GM23248 (cell line): ENCODE measurements at places on chromosomes 2 and 18. TPM values are rescaled to one million over a fixed set of nuclear protein-coding genes. Genes with fewer than 3 reads are reported as not detected.

GRCh38 chr2:25405611-25406295, 64.0 kb upstream of the DNMT3A start:
- no peak overlapping the region for H3K4me3 ChIP-seq
- DNase-seq: no peak
- no peaks in the 10 kb centered on the region for H3K27me3 ChIP-seq
- no peak overlapping the region for H3K27ac ChIP-seq
- no peaks in the 10 kb centered on the region for H3K4me1 ChIP-seq
- no peaks in the 10 kb centered on the region for H3K36me3 ChIP-seq

DNA sequence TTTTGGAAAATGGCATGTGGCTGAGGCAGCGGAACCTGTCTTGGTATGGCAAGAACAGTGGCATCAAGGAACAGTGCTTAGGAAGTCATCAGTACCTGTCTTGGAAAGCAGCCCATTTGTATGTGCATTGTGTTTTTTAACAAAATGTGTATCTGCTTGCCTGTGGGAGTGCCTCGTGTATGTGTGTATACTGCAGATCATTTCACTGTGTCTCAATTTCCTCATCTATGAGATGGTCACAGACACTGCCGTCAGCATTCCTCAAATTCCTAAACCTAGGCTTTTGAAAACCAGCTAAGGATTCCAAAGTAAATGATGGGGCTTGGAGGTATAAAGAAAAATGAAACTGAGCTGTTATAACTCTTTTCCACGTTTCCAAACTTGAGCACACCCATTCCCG, 441.3 kb downstream of the RND3 start:
- no peaks in the 10 kb centered on the region for H3K36me3 ChIP-seq
- H3K4me3 ChIP-seq: peak overlapping the region; percentile 72
- no peaks in the 10 kb centered on the region for H3K27me3 ChIP-seq
- H3K27ac ChIP-seq: peak overlapping the region; percentile 51
- DNase-seq: peak; percentile 60

DNA sequence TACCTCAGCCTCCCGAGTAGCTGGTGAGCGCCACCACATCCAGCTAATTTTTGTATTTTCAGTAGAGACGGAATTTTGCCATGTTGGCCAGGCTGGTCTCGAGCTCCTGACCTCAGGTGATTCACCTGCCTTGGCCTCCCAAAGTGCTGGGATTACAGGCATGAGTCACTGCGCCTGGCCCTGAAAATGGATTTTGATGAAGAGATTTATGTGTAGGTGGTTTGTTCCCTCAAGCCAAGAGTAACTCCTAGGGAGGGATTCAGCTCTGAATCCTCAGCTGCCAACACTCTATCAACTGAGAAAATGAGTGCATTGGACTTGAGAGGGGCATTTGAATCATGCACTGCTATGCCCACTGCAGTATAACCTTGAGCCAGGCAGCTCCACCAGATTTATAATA, 17.5 kb upstream of the LIPG start:
- H3K27ac ChIP-seq: no peak overlapping the region
- H3K4me3 ChIP-seq: no peak overlapping the region
- peaks cover 13% of the 10 kb centered on the region for H3K4me1 ChIP-seq
- H3K27me3 ChIP-seq: 0 out of 2 replicates have a peak, but pooled peaks cover 3% of the 10 kb centered on the region
- H3K36me3 ChIP-seq: no peaks in the 10 kb centered on the region
- DNase-seq: no peak

DNA sequence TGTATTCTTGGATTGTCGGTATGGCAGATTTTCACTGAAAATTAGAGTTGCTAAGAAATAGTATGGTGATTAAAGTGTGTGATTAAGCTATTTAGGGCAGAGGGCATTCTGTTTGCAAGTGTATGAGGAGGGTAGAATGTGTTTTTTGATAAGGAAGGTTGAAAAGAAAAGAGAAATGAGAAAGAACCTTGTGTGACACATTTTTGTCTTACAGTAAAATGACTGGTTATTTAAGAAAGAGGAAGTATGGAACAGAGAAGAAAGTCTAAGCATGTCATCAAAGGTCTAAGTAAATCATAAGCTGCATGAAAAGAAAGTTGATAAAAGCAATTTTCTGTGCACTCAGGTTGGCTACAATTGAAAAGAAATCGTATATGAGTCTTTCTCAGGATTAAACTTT, 5.2 kb upstream of the RSAD2 start:
- H3K36me3 ChIP-seq: no peaks in the 10 kb centered on the region
- H3K27ac ChIP-seq: no peak overlapping the region
- DNase-seq: no peak
- no peak overlapping the region for H3K4me3 ChIP-seq
- H3K4me1 ChIP-seq: no peaks in the 10 kb centered on the region

DNA sequence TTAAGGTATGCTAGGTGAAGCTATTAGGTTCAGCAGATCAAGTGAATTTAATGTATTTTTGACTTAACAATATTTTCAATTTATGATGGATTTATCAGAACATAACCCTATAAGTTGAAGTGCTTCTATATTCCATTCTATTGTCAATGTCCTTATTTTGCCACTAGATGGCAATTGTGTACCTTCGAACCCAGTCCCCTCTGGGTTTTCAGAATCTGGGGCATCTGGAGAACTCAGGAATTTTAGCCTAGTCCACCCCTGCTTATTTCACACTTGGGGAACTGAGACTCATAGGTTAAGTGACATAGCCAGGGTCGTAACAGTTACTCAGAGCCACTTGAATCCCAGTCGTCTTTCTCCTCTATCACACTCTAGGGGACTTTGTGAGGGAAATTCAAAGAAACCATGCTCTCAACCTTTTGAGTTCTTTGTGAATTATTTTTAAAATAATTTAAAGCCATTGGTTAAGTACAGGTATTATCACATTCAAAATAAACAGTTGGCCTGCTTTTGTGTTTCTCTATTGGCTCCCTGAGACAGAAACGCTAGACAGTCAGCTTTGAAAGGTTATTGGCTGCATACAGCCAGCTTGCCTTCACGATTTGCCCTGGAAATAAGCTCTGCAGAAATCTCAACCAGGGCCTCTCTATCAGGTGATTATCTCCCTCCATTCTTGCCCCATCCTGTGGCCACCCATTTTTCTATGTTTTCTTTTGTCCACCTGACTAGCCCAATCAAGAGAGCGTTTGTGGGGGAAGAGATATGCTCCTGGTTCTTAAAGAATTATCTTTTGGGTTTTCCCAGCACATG, 145.0 kb downstream of the TTC27 start:
- no peak overlapping the region for H3K27ac ChIP-seq
- H3K4me1 ChIP-seq: no peaks in the 10 kb centered on the region
- no peaks in the 10 kb centered on the region for H3K27me3 ChIP-seq
- peak; percentile 72 for DNase-seq
- H3K36me3 ChIP-seq: no peaks in the 10 kb centered on the region

DNA sequence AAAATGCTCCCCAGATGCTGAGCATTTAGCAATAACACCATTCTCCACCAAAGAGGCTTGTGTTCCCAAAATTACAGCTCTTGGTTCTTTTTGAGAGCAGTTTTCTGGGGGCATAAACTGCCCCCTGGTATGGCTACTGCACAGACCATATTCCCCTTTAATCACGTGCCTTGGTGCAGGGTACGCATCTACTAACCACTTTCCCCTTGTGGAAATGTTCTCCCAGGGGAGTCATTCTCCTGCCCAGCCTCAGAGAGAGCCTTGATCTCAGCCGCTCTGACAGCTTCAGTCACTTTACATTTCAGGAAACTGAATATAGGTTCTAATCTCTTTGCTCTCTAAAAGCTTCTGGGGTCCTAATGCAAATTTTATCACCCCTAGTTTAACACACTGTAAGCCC, 44.7 kb upstream of the EML6 start:
- H3K27me3 ChIP-seq: no peaks in the 10 kb centered on the region
- peaks cover 25% of the 10 kb centered on the region for H3K4me1 ChIP-seq
- no peak for DNase-seq

GRCh38 chr2:36819095-36819711, 122.7 kb downstream of the VIT start:
- H3K4me1 ChIP-seq: no peaks in the 10 kb centered on the region
- DNase-seq: no peak
- H3K36me3 ChIP-seq: no peaks in the 10 kb centered on the region
- H3K27ac ChIP-seq: no peak overlapping the region
- 0 out of 2 replicates have a peak, but pooled peaks cover 3% of the 10 kb centered on the region for H3K27me3 ChIP-seq

DNA sequence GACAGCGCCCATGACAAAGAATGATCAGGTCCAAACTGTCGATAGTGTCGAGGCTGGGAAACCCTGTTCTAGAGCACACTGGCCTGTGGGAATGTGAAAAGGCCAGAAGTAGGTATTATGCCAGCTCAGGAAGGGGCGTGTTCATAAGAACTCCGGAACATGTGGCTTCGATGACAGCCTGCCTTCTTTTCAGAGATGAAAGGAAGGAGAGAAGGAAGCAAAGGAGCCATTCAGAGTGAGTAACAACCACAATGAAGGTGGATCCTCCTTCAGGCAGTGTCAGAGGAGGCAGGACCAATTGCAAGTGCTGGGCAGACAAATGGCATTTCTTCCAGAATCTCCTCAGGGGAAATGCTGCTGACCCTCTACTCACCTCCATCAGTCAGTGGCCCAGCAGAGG, 58.5 kb downstream of the NCKAP5 start:
- no peaks in the 10 kb centered on the region for H3K4me1 ChIP-seq
- H3K4me3 ChIP-seq: no peak overlapping the region
- no peaks in the 10 kb centered on the region for H3K36me3 ChIP-seq
- H3K27me3 ChIP-seq: no peaks in the 10 kb centered on the region
- DNase-seq: no peak

- H3K4me1 ChIP-seq: peaks cover 20% of the 10 kb centered on the region
- H3K36me3 ChIP-seq: no peaks in the 10 kb centered on the region
- H3K27me3 ChIP-seq: no peaks in the 10 kb centered on the region
- no peak overlapping the region for H3K4me3 ChIP-seq
- DNase-seq: peak; percentile 94
These were observed 101.6 kb downstream of the AP1S3 start for GRCh38 chr2:223735659-223736244.

DNA sequence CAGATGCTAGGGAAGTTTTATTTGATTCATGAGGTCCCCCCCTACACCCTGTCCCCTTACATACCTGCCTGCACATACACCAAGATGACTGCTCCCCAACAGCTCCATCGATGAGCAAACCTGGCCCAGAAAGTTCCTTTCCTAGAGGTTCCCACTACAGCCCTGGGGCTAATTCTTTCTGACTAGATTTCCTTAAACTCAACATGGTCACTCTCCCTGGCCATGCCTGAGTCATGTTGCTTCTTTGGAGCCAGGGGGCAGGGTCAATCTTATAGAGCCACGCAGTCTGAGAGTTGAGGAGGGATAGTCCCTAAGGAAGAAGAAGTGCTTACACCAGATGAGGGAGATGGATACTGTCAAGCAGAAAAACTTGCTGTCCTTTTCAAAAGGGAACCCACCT, 67.7 kb upstream of the GLI2 start:
- no peaks in the 10 kb centered on the region for H3K36me3 ChIP-seq
- no peaks in the 10 kb centered on the region for H3K27me3 ChIP-seq
- no peak overlapping the region for H3K4me3 ChIP-seq
- H3K4me1 ChIP-seq: no peaks in the 10 kb centered on the region
- H3K27ac ChIP-seq: no peak overlapping the region

- no peaks in the 10 kb centered on the region for H3K27me3 ChIP-seq
- no peaks in the 10 kb centered on the region for H3K4me1 ChIP-seq
- H3K27ac ChIP-seq: no peak overlapping the region
- no peak overlapping the region for H3K4me3 ChIP-seq
- no peak for DNase-seq
These were observed 30.8 kb upstream of the AAK1 start for GRCh38 chr2:69674316-69674670.

GRCh38 chr2:173903601-173904394, 61.4 kb downstream of the SP3 start:
- DNase-seq: peak; percentile 48
- peaks cover 25% of the 10 kb centered on the region for H3K36me3 ChIP-seq
- H3K27me3 ChIP-seq: no peaks in the 10 kb centered on the region
- no peaks in the 10 kb centered on the region for H3K4me1 ChIP-seq
- no peak overlapping the region for H3K4me3 ChIP-seq

The TEX44 gene
- total RNA-seq: not detected in 2 replicates

The ST8SIA5 gene
- total RNA-seq: 0.13 TPM in 1 of 2 replicates, not detected in the other

DNA sequence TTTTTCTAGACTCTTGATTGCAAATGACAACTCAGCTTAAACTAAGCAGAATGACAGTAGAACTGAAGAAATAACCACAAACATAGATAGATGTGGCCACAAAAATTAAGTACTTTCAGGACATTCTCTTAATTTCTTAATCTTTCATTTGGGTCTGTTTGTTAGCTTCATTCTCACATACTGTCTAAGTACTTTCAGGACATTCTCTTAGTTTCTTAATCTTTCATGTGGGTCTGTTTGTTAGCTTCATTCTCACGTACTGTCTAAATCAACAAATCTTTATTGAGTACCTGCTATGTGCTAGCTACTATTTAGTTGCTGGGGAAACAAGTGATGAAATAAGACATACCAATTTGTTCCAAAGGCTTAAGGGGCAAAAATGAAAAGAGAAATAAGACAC, 35.1 kb downstream of the FAM117B start:
- no peak for DNase-seq
- no peaks in the 10 kb centered on the region for H3K27me3 ChIP-seq
- H3K4me3 ChIP-seq: no peak overlapping the region

The LRRTM4 gene
- not detected in 2 replicates for total RNA-seq

DNA sequence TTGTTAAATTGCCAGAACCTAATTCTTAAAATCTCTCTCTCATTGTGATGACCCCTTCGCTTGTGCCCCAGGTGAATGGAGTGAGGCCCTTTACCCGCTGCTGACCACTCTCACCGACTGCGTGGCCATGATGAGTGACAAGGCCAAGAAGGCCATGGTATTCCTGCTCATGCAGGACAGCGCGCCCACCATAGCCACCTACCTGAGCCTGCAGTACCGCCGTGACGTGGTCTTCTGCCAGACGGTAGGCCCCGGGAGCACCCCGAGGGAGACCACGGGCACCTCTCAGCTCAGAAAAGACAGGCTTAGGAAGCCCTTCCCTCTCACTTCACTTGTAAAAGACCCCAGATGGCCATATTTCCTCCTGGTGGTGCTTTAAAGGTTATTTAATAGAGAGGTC, 44.9 kb downstream of the COA5 start:
- no peaks in the 10 kb centered on the region for H3K27me3 ChIP-seq
- H3K4me1 ChIP-seq: peaks cover 15% of the 10 kb centered on the region
- DNase-seq: no peak
- no peak overlapping the region for H3K27ac ChIP-seq
- no peaks in the 10 kb centered on the region; the same call in 1 of the 2 replicates for H3K36me3 ChIP-seq

DNA sequence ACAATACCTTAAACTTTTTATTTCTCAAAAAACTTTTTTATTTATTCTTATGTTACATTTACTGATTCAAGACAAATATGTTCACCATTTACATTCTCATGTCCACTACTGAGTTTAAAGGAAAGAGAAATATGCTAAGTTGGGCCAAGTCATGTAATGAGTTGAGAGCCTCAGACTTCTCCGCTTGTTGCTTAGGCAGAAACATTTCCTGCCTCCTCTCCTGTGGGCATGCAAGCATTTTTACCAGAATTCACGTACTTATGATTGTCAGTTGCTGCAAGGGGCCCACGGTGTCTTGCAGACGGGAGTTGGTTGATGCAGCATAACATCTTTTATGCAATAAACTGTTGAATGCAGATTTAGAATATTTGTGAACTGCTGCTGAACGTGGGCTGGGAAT, 51.8 kb downstream of the MYO1B start:
- H3K4me1 ChIP-seq: peaks cover 74% of the 10 kb centered on the region
- peak; percentile 40 for DNase-seq
- peak overlapping the region; percentile 55 for H3K4me3 ChIP-seq

The POU3F3 gene
- total RNA-seq: not detected in 2 replicates

The WIPF1 gene
- 20.1 and 21.4 TPM in 2 replicates for total RNA-seq

The SERPINB11 gene
- total RNA-seq: not detected in 2 replicates

The SCN1A gene
- 0.13 TPM in 1 of 2 replicates, not detected in the other for total RNA-seq

The CDK5R2 gene
- not detected in 2 replicates for total RNA-seq

GRCh38 chr2:42317945-42318344, 43.1 kb downstream of the COX7A2L start:
- no peak overlapping the region for H3K27ac ChIP-seq
- no peak for DNase-seq
- peaks cover 24% of the 10 kb centered on the region for H3K4me1 ChIP-seq
- H3K4me3 ChIP-seq: no peak overlapping the region
- no peaks in the 10 kb centered on the region for H3K27me3 ChIP-seq
